ENCODE measurements at places on chromosomes 5 and 9. TPM values are rescaled to one million over a fixed set of nuclear protein-coding genes. Genes with fewer than 3 reads are reported as not detected.

BHMT2 gene
- 392 TPM for total RNA-seq

CTXN3 gene
- not detected for total RNA-seq

PCDHB2 gene
- total RNA-seq: 0.11 TPM

PCDHB15 gene
- 0.83 TPM for total RNA-seq

GRCh38 chr9:83701286-83701685 is 6.5 kb downstream of the UBQLN1 start:
- no peaks in the 10 kb centered on the region for H3K36me3 ChIP-seq
- no peak overlapping the region for H3K4me3 ChIP-seq
- H3K27me3 ChIP-seq: no peaks in the 10 kb centered on the region
- no peak overlapping the region for H3K27ac ChIP-seq

DNA sequence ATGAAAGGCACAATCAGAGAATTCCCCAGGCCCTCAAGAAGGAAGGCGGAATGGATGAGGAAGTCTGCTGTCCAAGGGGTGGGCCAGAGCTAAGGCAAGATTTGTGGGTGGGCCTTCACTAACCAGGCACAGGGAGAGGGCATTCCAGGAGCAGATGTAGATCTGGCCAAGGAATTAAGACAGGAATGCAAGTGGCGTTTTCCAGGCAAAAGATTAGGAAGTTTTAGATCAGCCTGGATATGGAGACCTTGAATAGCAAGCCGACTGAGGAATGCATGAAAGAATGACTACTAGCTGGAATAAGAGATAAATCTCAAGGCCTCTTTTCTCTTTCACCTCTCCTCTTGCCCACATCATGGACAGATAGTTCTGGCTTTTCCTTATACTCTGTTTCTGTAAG is 68.5 kb downstream of the GHR start:
- H3K27me3 ChIP-seq: no peaks in the 10 kb centered on the region
- DNase-seq: no peak
- no peaks in the 10 kb centered on the region for H3K4me1 ChIP-seq
- H3K4me3 ChIP-seq: no peak overlapping the region
- no peak overlapping the region for H3K27ac ChIP-seq

- H3K4me1 ChIP-seq: no peaks in the 10 kb centered on the region
- no peak for DNase-seq
- H3K4me3 ChIP-seq: no peak overlapping the region
- no peaks in the 10 kb centered on the region for H3K36me3 ChIP-seq
- H3K27me3 ChIP-seq: no peaks in the 10 kb centered on the region
Observed at GRCh38 chr5:113219695-113220094, 215.1 kb downstream of the TSSK1B start.

- no peaks in the 10 kb centered on the region for H3K27me3 ChIP-seq
- no peak overlapping the region for H3K27ac ChIP-seq
- DNase-seq: no peak
- no peak overlapping the region for H3K4me3 ChIP-seq
- H3K36me3 ChIP-seq: no peaks in the 10 kb centered on the region
Observed at GRCh38 chr9:121620777-121621449, 30.5 kb upstream of the DAB2IP start.

SLC45A2 gene
- total RNA-seq: 0.25 TPM

SLC36A3 gene
- total RNA-seq: not detected

DNA sequence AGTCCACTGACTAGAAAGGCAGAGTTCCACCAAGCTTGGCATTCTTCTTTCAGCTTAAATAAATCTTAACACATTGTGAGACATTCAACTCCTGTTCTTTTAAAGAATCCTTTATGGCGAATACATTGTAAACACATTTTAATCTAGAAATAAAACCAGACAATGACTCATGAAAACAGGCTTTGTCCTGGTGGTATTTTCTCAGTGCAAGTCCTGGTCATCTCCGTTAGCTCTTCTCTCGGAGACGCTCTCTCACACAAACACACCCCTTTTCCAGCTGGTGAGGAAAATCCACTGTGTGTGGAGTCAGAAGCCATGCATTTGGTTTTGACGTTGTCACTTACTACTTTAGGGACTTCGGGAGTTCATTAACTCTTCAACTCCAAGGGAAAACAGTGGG is 140.4 kb downstream of the AUH start:
- H3K27me3 ChIP-seq: no peaks in the 10 kb centered on the region
- DNase-seq: no peak
- no peaks in the 10 kb centered on the region for H3K4me1 ChIP-seq
- no peak overlapping the region for H3K27ac ChIP-seq

- H3K36me3 ChIP-seq: no peaks in the 10 kb centered on the region
- H3K27me3 ChIP-seq: no peaks in the 10 kb centered on the region
- peak; percentile 31 for DNase-seq
- H3K27ac ChIP-seq: no peak overlapping the region
- H3K4me3 ChIP-seq: no peak overlapping the region
Observed at GRCh38 chr5:132204371-132205135, 23.1 kb downstream of the P4HA2 start.

ITGA2 gene
- 0.80 TPM for total RNA-seq

- H3K27ac ChIP-seq: no peak overlapping the region
- H3K4me1 ChIP-seq: peaks cover 10% of the 10 kb centered on the region
- no peak overlapping the region for H3K4me3 ChIP-seq
- no peaks in the 10 kb centered on the region for H3K36me3 ChIP-seq
Observed at GRCh38 chr9:106936680-106937079, 73.7 kb downstream of the ZNF462 start.
